CD4-positive, alpha-beta T cell treated with Interleukin-17A for 4 hours (primary cell): ENCODE measurements at places on chromosomes 3 and 15.

- no peak for DNase-seq
Measured at GRCh38 chr15:91465696-91466095, 365.6 kb downstream of the SV2B start.

DNA sequence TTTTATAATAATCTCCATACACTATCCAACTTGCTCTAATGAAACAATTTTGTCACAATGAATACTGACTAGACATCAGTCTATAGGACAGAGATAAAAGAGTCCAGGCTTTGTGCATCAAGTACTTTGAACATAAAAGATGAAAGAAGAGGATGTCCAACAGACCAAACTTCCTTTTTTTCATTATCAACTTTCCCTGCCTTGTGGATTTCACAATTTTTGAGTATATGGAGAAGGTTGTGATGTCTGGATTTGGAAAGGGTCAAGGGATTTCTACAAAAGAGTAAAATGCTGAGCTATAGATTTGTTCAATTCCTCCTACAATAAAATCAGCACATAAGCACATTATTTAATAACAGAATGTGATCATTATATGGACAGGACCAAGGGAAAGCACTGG is 25.7 kb downstream of the CD47 start:
- no peak for DNase-seq

GRCh38 chr15:29204369-29204755 is 65.3 kb downstream of the NSMCE3 start:
- no peak for DNase-seq

DNA sequence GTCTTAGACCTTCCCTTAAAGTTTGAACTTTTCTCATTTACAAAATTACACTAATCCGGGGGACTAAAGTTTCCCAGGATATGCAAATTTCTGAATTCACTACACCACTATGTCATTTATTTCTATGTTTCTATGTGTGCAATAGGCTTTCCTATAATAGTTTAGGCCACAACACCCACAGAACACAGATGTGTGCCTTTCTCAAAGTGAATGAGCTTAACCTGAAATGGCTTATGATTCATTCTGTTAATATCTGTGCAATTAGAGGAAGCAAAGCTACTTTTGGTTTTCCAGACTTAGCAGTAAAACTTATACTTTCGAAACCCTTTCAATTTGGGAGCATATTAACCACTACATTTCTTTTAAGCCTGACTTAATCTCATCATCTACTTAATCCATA is 748.1 kb downstream of the GBE1 start:
- no peak for DNase-seq

GRCh38 chr15:64883997-64884511 is 27.6 kb upstream of the ANKDD1A start:
- DNase-seq = peak; percentile 88

- DNase-seq = peak; percentile 7
Measured at GRCh38 chr3:101685870-101686307, 629 bp downstream of the RPL24 start.

DNA sequence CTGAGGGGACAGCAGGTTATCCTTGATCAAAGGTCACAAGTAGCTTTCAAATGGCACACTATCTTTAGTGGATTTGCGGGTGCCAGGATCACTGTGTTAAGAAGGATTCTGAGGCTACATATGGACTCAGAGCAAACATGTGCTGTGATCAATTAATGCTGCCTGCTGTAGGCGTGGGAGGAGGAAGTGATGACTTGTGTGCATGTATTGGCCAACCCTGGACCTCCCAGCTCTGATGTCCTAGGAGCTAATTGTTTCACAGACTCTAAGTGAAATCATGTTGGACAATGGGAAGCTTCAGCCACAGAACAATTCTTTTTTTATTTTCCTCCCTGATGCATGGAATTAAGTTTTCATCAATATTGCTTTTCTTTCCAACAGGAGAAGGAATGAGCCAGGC is 24.4 kb downstream of the FAH start:
- DNase-seq = no peak
